ENCODE measurements at places on chromosomes 7 and 10.

DNA sequence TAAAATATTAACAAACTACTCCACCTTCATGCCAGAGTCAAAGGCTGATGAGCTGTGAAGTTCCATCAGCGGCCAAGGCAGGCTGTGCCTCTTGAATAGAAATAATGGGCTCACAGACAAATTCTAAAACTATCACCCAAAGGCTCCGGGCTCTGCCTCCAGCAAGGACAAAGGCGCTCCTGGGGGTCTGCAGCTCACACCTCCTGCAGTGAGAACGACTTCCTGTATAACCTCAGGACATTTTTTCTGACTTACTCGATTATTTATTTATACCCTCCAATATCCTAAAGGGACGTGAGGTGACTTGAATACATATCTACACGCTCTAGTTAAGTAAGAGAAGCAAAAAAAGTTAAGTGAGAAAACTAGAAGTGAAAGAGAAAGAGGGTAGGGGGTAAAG is 500.7 kb downstream of the CCSER2 start:
- DNase-seq = no peak

DNA sequence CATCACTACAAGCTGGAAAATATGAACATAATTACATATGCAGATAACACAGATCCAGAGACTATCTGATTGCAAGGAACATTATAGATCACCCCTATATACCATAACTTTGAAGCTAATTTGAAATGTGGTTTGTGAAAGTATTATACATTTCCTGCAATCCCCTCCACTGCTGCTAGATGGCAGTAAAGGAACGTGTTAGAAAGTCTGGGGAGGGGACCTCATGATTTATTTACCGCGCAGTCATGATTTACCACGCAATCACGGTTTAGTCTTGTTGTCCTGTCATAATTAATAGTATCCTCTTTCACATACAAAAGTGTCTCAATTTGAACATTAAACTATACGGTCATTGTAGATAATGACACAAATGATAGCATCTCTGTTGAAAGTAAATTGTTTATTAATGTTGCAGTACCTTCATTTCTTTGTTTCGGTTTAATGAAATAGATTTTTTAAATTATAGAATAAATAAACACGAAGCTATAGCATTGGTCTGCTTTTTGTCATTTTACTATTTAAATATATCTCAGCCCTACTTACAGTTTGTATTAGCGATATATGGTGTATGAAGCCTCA is 145.3 kb upstream of the PRSS1 start:
- no peak for DNase-seq

DNA sequence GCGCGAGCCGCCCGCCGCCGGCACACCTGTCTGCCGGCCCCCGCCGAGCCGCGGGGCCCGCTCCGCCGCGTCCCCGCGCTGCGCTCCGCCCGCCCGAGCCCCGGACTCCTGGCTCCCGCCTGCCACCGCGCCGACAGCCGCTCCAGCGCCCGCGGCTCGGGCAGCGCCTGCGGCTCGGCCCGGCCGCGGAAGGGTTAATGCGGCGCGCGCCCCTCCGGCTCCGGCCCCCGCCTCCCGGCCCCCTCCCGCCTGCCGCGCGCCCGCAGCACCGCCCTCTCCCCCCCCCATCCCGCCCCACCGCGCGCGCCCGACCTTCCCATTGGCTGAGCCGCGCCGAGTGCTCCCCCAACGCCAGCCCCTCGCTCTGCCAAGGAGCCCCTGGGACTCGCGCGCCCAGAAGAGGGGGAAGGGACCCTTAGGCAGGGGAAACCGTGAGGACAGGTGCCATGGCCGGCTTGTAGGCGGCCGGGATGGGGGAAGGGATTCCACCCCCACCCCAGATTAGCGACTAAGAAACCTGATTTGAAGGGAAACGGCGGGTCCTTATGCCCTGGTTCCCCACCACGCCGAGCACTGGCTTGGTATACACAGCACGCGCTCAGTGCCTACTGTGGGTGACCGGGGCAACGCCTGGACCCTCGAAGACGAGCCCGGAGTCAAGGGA is at the start of gene KCNH2:
Gene KCNH2 (minus strand): TSS at position 196 of the 664 bp plus-strand sequence. CDS start 408 bp downstream, outside the sequence.
- DNase-seq = no peak

DNA sequence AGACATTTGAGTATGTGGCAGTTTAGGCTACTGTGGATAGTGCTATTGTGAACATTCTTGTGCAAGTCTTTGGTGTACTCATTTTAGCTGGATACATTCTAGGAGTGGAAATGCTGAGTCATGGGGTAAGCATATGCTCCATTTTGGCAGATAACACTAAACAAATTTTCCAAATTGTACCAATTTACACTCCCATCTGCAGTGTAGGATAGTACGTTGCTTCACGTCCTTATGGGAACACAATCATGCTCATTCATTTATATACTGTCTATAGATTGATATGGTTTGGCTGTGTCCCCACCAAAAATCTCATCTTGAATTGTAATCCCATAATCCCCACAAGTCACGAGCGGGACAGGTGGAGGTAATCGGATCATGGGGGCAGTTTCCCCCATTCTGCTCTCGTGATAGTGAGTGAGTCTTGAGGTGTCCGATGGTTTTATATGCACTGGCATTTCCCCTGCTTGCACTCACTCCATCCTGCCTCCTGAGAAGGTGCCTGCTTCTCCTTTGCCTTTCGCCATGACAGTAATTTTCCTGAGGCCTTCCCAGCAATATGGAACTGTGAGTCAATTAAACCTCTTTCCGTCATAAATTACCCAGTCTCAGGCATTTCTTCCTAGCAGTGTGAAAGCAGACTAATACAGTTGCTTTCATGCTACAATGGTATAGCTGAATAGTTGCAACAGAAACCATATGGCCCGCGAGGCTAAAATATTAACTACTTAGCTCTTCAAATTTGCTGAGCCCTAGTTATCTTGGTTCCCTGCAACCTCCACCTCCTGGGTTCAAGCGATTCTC is 25.6 kb downstream of the RNF216 start:
- no peak for DNase-seq

- no peak for DNase-seq
These were observed 30.6 kb downstream of the RBM17 start for GRCh38 chr10:6119423-6119822.
